ENCODE measurements at places on chromosomes 4 and X. TPM values are rescaled to one million over a fixed set of nuclear protein-coding genes. Genes with fewer than 3 reads are reported as not detected.

DNA sequence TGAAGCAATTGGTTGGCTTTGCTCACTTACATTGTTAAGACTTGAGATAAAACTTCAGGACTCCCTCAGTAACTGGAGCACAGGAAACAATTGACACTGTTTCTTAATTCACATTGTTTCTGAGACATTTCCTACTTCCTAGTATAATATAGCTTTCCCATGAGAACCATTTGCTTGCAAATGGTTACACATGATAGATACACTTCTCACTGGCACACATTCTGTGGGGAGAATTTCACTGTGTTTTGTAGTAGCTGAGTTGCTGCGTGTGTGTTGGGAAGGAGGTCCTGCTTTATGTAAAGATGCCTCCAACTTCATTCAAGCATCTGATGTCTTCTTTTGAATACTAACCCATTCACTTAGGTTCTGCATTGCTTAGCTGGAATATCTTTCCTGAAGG is 85.3 kb upstream of the SLC4A4 start:
- H3K27me3 ChIP-seq, result no peaks in the 10 kb centered on the region
- H3K4me1 ChIP-seq, result no peaks in the 10 kb centered on the region
- no peak for DNase-seq
- no peak overlapping the region for H3K4me3 ChIP-seq
- no peak overlapping the region for H3K27ac ChIP-seq

DNA sequence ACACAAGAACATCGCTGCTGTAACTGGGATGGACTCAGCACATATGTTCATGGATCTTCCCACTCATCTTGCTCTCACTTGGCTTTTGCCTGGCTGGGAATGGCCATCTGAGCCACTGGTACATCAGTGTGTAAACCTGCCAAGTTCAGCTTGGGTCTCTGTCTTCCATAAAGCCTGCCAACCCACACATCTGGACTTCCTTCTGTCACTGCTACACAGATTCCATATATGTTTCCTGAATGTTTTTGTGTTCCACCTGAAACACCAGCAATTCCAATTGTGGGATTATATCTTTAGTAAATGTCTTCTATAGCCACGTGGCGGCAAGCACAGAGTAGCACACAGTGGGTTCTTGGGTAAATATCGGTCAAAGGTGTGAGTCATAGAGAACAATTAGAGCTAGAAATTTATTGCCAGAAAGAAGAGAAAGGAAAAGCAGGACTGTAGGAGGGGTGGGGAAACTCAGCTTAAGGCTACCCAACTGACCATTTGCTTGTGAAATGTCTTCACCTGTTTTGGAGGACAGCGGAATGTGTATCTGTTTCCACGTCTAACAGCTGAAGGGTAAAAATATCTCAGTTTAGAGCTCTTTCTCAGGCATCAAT is 125.9 kb downstream of the MFAP3L start:
- no peaks in the 10 kb centered on the region for H3K4me1 ChIP-seq
- H3K4me3 ChIP-seq, result no peak overlapping the region
- DNase-seq, result no peak
- no peaks in the 10 kb centered on the region for H3K36me3 ChIP-seq
- H3K27ac ChIP-seq, result no peak overlapping the region

The TCEAL2 gene
- 63.0 TPM for total RNA-seq

DNA sequence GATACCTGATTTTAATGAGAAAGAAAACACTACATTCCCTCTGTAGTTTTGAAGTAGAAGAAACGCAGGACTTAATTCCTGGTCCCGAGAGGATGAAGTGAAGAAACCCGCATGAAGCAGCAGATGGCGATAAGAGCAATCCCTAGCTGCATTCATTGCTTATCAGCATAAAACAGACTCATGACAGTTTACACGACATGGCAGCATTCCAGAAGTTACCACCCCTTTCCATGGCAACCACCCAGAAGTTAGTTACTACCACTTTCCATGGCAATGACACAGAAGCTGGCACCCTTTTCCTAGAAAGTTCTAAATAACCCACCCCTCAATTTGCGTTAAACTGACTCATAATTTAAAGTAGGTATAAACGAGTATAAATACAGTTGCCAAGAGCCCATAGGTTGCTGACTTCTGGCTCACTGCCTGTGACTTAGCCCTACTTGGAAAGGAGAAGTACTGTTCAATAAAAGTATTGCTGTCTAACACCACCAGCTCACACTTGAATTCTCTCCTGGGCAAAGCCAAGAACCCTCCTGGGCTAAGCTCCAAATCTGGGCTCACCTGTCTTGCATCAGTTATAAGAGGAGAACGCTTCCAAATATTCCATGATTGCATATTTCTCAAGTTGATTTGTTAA is 5.5 kb upstream of the XAGE2 start:
- no peak overlapping the region for H3K27ac ChIP-seq
- H3K4me3 ChIP-seq, result no peak overlapping the region
- no peaks in the 10 kb centered on the region for H3K4me1 ChIP-seq
- no peaks in the 10 kb centered on the region for H3K27me3 ChIP-seq

- no peaks in the 10 kb centered on the region for H3K4me1 ChIP-seq
- H3K4me3 ChIP-seq, result no peak overlapping the region
- no peaks in the 10 kb centered on the region for H3K27me3 ChIP-seq
- H3K27ac ChIP-seq, result no peak overlapping the region
- H3K36me3 ChIP-seq, result no peaks in the 10 kb centered on the region
Measured at GRCh38 chr4:84325625-84326024, 173.5 kb downstream of the NKX6-1 start.

DNA sequence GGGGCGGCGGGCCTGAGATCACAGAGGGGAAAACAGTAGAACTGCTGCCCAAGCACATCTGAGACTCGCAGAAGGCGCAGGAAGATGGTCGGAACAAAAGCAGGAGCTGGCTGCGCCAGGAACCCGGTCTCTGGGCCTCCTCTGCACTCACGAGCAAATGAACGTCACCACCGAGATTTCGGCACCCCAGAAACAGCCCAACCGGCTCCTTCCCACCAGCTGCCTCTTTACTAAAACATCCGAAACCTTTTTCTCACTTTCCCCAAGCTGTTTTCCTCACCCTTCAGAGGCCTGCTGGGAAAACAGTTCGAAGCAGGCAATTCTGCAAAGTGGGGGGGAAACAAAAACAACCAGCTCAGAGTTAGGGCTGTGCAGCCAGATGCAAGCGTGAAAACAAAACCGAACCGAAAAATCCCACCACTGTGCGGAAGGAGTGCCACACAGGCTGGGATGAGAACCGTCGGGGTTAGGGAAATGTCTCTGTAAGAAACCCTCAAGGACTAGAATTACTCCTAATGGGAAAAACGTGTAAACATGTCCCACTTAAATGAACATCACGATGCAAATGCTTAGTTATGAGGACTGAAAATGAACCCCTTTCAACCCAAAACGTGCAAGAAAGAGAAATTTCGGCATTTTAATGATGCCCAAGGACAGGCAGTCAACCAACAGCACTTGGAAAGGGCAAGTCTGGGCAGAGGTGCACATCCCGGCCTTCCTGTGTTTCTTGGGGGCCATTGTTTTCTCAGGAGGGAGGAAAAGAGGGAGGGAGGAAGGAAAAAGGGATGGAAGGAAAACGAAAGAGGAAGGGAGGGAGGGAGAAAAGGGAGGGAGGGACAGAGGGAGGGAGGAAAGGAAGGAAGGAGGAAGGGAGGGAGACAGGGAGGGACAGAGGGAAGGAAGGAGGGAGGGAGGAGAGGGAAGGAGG is 15.8 kb downstream of the DHRSX start:
- H3K4me1 ChIP-seq, result peaks cover 13% of the 10 kb centered on the region
- no peaks in the 10 kb centered on the region for H3K36me3 ChIP-seq
- no peak overlapping the region for H3K4me3 ChIP-seq
- DNase-seq, result peak; percentile 53
- H3K27me3 ChIP-seq, result no peaks in the 10 kb centered on the region

- H3K36me3 ChIP-seq, result no peaks in the 10 kb centered on the region
- no peak overlapping the region for H3K4me3 ChIP-seq
- DNase-seq, result no peak
- H3K4me1 ChIP-seq, result no peaks in the 10 kb centered on the region
Measured at GRCh38 chr4:146648461-146648783, 9.7 kb downstream of the POU4F2 start.

The ARAP2 gene
- 81.1 TPM for total RNA-seq

The MAGEC3 gene
- total RNA-seq, result 0.93 TPM

- H3K4me1 ChIP-seq, result no peaks in the 10 kb centered on the region
- no peak for DNase-seq
- H3K27ac ChIP-seq, result no peak overlapping the region
- no peaks in the 10 kb centered on the region for H3K36me3 ChIP-seq
- no peak overlapping the region for H3K4me3 ChIP-seq
Measured at GRCh38 chr4:19945979-19946380, 305.7 kb upstream of the SLIT2 start.

The ASB9 gene
- total RNA-seq, result 83.0 TPM

- H3K4me3 ChIP-seq, result no peak overlapping the region
- no peak overlapping the region for H3K27ac ChIP-seq
- no peak for DNase-seq
Measured at GRCh38 chr4:77360451-77360850, 203.4 kb downstream of the CCNG2 start.

DNA sequence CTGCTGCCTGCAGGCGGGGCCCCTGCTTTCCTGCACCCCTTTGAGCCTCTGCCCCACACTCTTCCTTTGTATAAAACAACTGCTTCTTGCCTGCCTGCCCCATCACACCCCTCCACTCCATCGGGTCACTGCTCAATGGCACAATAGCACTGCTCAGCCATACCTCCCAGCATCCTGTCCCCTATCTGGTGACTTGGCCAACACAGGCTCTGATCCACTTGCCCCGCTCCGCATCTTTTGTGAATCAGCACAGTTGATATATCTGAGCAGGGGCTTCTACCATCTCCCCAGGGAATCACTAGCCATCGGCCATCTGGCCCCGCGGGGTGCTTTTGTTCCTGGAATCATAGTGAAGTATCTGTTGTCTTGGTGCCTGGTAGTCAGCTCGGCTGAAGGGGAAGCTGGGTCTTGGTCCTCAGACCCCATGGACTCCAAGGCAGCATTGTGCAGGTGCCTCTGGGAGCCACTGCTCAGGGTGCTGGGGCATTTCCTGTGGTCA is 45.3 kb downstream of the MAP7D3 start:
- no peaks in the 10 kb centered on the region for H3K4me1 ChIP-seq
- no peaks in the 10 kb centered on the region for H3K36me3 ChIP-seq
- no peak overlapping the region for H3K4me3 ChIP-seq

- no peaks in the 10 kb centered on the region for H3K36me3 ChIP-seq
- no peak for DNase-seq
- no peaks in the 10 kb centered on the region for H3K4me1 ChIP-seq
- H3K27me3 ChIP-seq, result no peaks in the 10 kb centered on the region
- no peak overlapping the region for H3K4me3 ChIP-seq
- no peak overlapping the region for H3K27ac ChIP-seq
Measured at GRCh38 chrX:30153881-30154260, 61.5 kb upstream of the MAGEB2 start.

DNA sequence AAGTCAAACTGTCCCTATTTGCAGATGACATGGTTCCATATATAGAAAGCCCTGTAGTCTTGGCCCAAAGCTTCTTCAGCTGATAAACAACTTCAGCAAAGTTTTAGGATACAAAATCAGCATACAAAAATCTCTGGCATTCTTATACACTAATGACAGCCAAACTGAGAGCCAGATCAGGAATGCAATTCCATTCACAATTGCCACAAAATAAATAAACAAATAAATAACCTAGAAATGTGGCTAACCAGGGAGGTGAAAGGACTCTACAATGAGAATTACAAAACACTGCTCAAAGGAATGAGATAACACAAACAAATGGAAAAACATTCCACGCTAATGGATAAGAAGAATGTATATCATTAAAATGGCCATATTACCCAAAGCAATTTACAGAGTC is 52.9 kb upstream of the CXCL8 start:
- no peak overlapping the region for H3K4me3 ChIP-seq
- no peak overlapping the region for H3K27ac ChIP-seq

- H3K4me3 ChIP-seq, result no peak overlapping the region
- no peaks in the 10 kb centered on the region for H3K36me3 ChIP-seq
- H3K27me3 ChIP-seq, result no peaks in the 10 kb centered on the region
- no peak for DNase-seq
Measured at GRCh38 chr4:55216863-55217635, 91.7 kb upstream of the KDR start.

GRCh38 chr4:29972121-29972520 is 748.0 kb upstream of the PCDH7 start:
- no peaks in the 10 kb centered on the region for H3K27me3 ChIP-seq
- no peaks in the 10 kb centered on the region for H3K4me1 ChIP-seq
- no peak overlapping the region for H3K27ac ChIP-seq
- DNase-seq, result no peak
- no peaks in the 10 kb centered on the region for H3K36me3 ChIP-seq

DNA sequence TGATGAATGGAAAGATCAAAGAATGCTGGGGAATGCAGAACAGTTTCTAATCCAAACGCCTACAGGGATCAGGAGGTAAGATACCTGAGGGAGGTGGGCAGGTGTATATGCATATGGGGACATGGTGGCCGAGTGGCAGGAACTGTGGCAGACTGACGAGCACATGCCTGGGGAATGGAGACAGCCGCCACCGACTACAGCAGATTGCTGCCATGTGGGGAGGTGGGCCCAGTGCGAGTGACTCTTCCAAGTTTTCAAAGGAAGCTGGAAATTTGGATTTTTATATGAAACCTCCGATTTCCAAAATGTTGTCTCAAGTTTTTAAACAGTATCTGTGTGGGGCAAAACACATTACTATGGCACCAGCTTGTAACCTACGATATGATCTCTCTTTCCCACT is 9.9 kb downstream of the ZNF827 start:
- H3K27me3 ChIP-seq, result no peaks in the 10 kb centered on the region
- DNase-seq, result no peak
- H3K27ac ChIP-seq, result no peak overlapping the region
- no peaks in the 10 kb centered on the region for H3K36me3 ChIP-seq

DNA sequence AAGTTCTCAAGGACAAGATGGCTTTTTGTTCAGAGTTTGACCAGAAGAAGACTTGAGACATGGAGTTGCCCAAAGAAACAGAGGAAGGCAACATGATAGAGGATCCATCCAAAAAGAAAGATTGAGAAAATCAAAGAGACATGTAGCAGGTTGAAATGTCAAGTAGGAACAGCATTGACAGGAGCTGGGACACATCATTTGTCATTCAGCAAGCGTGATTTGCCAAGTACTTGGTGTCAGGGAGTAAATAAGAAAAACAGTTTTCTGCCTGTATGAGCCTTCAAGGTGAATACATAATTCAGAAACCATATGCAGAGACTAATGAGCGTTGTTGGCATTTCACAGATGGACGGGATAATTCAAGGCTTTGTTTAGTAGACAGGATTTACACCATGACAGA is 11.2 kb downstream of the SMIM31 start:
- no peak overlapping the region for H3K27ac ChIP-seq
- no peaks in the 10 kb centered on the region for H3K36me3 ChIP-seq
- H3K4me3 ChIP-seq, result no peak overlapping the region
- no peaks in the 10 kb centered on the region for H3K4me1 ChIP-seq

The CETN2 gene
- total RNA-seq, result 27.0 TPM

- H3K36me3 ChIP-seq, result no peaks in the 10 kb centered on the region
- no peak overlapping the region for H3K27ac ChIP-seq
- H3K4me3 ChIP-seq, result no peak overlapping the region
Measured at GRCh38 chrX:9327747-9328145, 137.1 kb upstream of the TBL1X start.

GRCh38 chrX:95040104-95040503 is 1366.1 kb downstream of the FAM133A start:
- no peaks in the 10 kb centered on the region for H3K27me3 ChIP-seq
- H3K27ac ChIP-seq, result no peak overlapping the region
- no peaks in the 10 kb centered on the region for H3K36me3 ChIP-seq
- no peaks in the 10 kb centered on the region for H3K4me1 ChIP-seq
- no peak for DNase-seq

The NAP1L3 gene
- 37.2 TPM for total RNA-seq

GRCh38 chr4:1381944-1382541 is 24.2 kb downstream of the NKX1-1 start:
- H3K4me3 ChIP-seq, result no peak overlapping the region
- DNase-seq, result no peak
- H3K27ac ChIP-seq, result no peak overlapping the region

- H3K27me3 ChIP-seq, result no peaks in the 10 kb centered on the region
- H3K4me1 ChIP-seq, result peaks cover 4% of the 10 kb centered on the region
- no peak for DNase-seq
- no peak overlapping the region for H3K4me3 ChIP-seq
- H3K27ac ChIP-seq, result no peak overlapping the region
Measured at GRCh38 chr4:84920617-84921016, 45.9 kb downstream of the WDFY3 start.

Data from testis (tissue), 5 donors.